ENCODE measurements at places on chromosomes 5 and 9.
A peak's percentile ranks its signal among the peaks of the same experiment; 100 is the strongest.

GRCh38 chr5:159132429-159133040 lies 32.8 kb upstream of the EBF1 start:
- no peak for DNase-seq

DNA sequence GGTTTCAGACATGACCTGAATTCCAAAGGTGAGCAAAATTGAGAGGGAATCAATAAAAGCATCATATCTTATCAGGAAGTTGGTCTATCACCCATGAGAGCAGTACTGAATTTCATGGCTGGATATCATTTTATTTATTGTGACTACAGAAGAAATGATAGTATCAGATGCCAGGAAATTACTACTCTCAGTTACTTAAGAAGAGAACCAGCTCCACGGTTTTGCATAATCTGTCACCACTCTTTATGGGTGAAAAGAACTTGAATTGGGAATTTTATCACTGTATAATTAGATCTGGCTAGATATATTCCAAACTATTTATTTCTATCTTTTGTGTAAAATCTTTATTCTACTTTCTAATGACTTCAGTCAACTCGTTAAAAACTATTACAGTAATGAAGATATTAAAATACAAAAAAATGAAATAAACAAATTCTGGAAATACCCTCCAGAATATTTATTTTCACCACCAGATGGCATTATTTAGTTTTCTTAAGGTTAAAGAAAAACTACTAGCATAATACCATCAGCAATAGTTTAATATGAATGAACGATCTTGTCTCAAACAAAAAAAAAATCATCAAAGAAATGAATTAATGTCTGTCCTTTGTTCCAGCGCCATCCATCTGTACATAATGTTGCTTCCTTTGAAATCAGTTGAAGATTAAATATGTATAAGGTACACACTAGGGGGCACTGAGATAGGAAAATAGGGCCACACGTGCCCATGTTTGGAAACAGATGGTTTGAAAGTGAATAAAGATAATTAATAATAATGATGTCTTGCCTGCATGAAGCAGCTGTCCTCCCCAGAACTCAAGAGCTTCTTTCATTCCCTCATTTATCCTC lies 84.7 kb upstream of the SLCO6A1 start:
- DNase-seq, result peak; percentile 36

- DNase-seq, result peak; percentile 36
Observed at GRCh38 chr5:111830333-111830732, 73.3 kb upstream of the NREP start.

DNA sequence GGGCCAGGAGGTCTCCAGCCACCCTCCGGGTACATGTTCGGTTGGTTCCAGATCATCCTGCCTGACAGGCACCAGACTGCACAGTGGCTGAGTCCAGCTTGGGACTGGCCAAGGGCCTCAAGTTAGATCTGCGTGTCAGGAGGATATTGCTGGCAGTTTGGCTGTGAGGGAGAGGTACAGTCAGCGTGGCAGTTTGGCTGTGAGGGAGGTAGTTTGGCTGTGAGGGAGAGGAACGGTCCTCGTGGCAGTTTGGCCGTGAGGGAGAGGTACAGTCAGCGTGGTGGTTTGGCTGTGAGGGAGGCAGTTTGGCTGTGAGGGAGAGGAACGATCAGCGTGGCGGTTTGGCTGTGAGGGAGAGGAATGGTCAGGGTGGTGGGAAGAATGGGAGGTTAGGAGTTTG lies 39.0 kb downstream of the CACNA1B start:
- no peak for DNase-seq
